ENCODE measurements at places on chromosomes 3 and 15. TPM values are rescaled to one million over a fixed set of nuclear protein-coding genes. Genes with fewer than 3 reads are reported as not detected.

GRCh38 chr15:52463638-52464037 lies 65.0 kb downstream of the MYO5A start:
- DNase-seq = no peak

GRCh38 chr15:24955531-24955921 lies 739 bp downstream of the SNRPN start:
- no peak for DNase-seq

DNA sequence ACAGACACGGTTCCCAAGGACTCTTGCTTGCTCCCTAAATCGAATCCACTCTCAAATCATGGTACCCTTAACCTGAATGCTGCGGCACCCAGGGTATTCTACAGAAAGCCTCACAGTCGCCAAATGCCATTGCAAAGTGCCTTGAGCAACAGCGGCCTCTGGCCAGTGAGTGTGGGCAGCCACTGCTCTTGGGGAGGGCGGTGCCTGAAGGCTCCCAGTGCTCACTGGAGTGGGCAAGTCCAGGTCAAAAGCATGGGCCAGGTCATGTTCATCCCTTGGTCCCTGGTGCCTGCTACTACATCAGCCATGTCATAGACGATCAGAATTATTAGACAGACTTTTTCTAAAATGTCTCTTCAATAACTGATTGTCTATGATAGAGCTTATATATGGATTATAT lies 82.5 kb downstream of the ADAMTS17 start:
- DNase-seq = no peak

GRCh38 chr15:46343196-46343935 lies 708.5 kb downstream of the SQOR start:
- no peak for DNase-seq

- DNase-seq = peak; percentile 8
These were observed 45.5 kb downstream of the SYN2 start for GRCh38 chr3:12049675-12050074.

DNA sequence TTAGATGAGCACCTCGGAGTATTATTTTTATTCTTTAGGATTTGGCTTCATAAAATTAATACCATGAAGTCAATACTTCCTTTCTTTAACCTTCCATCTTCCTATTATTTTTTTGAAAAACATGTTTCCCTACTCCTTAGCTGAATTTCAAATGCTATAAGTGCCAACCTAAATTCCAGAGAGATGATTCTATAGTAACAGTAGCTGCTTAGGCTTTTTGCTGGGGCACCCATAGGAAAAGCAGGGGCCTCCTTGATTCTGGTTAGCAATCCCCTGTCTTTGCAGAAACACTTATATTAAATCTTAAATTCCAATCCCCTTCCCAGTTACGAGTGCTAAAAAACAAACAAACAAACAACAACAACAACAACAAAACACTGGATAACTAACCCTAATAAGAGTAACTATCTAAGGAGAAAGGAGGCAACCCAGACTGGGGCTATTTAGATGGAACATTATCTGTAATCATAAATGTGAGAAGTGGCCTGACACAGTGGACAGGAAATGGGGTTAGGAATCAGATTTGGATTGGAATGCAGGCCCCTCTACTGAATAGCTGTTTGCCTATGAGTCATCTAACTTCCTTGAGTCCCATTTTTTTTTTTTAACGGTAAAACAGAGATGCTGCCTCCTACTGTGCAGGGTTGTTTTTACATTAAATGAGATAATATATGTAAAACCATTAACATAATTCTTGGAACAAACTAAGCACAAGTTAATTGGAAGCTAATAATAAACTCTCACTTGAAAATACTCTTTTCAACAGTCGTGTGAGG lies 148.1 kb downstream of the WDR72 start:
- DNase-seq = no peak

- DNase-seq = no peak
These were observed 95.8 kb downstream of the P3H2 start for GRCh38 chr3:190024912-190025311.

DNA sequence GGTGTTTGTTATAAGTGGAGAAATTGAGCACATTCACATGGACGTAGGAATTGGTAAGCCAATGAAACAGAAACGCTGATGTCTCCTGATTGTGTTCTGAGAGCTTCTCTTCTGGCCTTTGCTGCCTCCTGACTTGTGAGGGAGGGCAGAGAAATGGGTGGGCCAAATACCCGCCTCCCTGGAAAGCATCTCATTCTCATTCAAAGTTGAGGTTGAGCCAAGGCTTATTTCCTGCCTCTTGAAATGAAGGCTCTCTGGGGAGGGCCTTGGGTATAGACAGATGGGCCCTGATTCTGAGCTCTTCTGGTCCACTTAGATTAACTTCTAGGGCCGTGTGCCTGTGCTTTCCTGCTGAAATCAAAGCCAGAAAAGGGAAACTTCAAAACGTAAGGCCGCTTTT lies 57.4 kb upstream of the MYZAP start:
- DNase-seq = no peak

DNA sequence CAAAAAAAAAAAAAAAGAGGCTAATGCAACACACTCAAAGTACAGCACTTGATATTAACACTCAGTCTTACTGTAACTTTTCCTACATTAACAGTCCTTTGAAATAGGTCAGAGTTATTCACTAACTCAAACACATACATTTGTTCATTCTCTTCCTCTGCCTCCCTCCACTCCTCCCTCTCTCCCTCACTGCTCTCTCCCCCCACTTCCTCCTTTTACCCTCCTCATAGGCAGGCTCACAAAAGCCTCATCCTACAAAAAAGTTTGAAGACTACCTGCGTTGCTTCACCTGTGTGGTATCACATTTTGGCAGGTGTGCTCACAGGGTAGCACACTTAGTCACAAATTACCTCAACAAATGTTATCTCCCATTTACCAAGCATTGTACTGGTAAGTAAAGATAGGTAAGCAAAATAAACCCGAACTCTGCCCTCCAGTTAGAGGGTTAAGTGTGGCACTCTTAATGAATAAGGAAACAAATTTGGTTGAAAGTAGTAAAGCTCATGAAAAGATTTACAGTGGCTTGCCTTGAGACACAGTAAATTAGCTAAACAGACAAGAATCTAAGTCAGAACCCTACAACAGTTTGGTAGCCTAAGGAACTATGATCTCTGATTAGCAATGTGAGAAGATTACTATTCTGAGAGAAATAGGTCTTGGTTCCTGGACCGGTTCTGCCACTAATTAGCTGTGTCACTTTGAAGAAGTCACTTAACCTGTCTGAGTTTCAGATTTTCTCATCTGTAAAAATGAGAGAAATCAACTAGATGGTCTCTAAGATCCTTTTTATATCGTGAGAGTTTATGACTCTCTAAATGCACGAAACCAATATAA lies 151.0 kb upstream of the MLF1 start:
- no peak for DNase-seq

GRCh38 chr3:186142393-186142932 lies 33.6 kb upstream of the ETV5 start:
- DNase-seq = no peak

DNA sequence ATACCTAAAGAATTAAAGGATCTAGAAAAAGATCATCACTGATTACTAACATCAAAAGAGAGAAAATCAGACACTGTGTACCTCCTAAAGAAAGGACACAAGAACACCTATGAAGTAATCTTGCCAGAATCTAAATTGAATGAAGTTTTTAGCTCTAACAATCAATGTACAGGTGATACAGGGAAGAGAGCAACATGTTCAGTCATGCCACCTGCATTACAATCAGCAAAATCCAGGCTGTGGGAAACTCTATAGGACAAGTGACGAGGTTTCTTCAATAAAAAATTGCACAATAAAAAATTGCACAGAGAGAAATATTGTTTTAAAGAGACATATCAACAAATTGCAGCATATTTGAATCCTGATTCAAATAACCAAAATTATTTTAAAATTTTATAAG lies 93.3 kb downstream of the SEMA5B start:
- no peak for DNase-seq

Gene NKIRAS1
- polyA plus RNA-seq = 17.4 TPM

Gene TBC1D2B
- polyA plus RNA-seq = 31.0 TPM

DNA sequence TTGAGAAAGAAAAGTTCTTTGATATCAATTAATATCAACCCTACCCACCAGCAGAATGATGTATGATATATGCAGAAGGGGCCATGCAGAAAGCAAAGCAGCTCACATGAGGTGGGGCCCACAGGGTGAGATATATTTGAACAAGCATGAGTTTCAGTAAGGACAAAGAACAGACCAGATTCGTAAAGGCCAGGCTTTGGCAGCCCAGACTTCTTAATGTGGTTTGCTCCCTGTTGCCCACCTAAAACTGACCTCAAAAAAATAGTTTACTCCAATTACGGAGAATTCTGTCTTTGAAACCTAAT lies 255.7 kb upstream of the WNT5A start:
- DNase-seq = no peak

Gene CKMT1A
- polyA plus RNA-seq = 1.4 TPM

GRCh38 chr3:8579096-8579495 lies 65.5 kb downstream of the SSUH2 start:
- no peak for DNase-seq

Gene ARGFX
- polyA plus RNA-seq = not detected

GRCh38 chr3:34862456-34862855 lies 776.9 kb upstream of the ARPP21 start:
- DNase-seq = no peak

GRCh38 chr15:73246439-73246838 lies 122.3 kb downstream of the HCN4 start:
- no peak for DNase-seq

Gene NR1I2
- polyA plus RNA-seq = 0.65 TPM

Gene GCSAM
- polyA plus RNA-seq = 3.6 TPM

- DNase-seq = no peak
These were observed 25.4 kb downstream of the TMEM44 start for GRCh38 chr3:194607592-194608389.

Gene DLL4
- 8.4 TPM for polyA plus RNA-seq

DNA sequence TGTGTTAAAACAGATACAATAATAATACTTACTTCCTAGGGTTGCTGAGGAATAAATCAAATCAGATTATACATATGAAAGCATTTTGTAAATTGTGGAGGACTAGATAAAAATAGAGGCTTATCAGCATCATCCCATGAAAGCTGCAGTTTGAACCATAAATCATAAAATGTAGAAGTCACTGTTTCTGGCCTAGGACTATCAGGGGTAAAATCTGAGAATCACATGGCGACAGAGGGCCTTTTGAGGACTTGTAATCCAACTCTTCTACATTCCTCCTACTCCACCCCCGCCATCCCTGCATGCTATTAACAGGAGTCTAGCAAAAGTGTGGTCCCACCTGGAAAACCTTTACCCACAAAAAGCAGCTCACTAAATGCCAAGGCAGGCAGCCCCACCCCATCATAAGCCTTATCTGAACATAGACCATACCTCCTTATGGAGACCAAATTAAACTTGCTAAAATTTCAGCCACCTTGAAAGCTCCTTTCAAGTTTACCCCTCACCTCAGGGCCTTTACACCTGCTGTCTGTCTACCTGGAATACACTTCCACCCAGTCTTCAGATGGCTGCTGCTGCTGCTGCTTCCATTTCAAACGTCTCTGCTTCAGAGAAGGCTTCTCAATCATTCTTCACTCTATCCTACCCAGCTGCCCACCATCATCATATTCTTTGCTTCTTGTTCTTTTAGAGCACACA lies 11.5 kb downstream of the MB21D2 start:
- DNase-seq = no peak

GRCh38 chr15:95659656-95660055 lies 670.8 kb upstream of the NR2F2 start:
- no peak for DNase-seq

Gene ITIH3
- 10.1 TPM for polyA plus RNA-seq
